NCI-H1930 (cell line): ENCODE measurements at places on chromosomes 7 and 10.

GRCh38 chr7:38306914-38307313, 33.5 kb upstream of the TARP start:
- DNase-seq = no peak

GRCh38 chr7:97020996-97021746, 3.5 kb downstream of the DLX5 start:
- DNase-seq = peak; percentile 42

GRCh38 chr10:47098964-47099363, 187.7 kb downstream of the PTPN20 start:
- no peak for DNase-seq

GRCh38 chr7:116509982-116510579, 10.5 kb downstream of the CAV2 start:
- DNase-seq = no peak

DNA sequence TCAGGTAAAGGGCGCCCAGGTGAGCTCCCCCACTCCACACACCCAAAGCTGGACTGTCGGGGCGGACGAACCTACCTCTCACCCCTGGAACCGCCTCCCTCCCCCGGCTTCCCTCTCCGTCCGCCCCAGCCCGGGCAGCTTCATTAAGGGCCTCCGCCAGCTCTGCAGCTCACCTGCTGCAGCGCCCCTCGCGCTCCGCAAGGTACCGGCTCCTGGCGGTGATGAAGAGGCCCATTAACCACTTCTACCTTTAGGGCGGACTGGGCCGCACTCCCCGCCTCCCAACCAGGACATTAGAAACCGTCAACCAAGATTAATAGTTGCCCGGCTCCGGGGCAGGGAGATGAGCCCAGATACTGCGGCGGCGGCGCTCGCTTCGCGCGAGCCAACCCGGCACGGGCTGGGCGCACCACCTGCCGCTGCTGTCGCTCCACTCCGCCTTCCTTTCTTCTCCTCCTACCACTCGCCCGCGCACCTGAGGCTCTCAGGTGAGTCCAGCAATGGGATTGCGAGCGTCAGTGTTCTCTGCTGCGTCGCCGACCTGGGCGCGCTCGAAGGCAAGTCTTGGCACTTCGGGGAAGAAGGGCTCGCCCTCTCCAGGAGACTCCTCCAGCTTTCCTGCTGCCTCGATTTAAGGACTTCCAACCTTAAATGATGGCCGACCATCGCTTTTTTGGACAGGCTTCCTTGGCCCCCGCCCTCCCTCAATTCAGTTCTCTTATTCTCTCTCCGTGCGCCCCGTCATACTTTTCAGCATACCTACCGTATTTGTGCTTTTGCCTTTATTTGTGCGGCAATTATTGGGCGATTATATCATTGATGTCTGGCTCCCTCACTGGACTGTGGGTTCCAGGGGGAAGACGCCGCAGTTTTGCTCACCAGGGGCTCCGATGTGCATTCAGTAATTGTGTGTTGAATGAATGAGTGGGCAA, 13.6 kb upstream of the KAZALD1 start:
- peak; percentile 64 for DNase-seq

- DNase-seq = no peak
Measured at GRCh38 chr10:47276576-47277351, 23.2 kb upstream of the GDF10 start.

DNA sequence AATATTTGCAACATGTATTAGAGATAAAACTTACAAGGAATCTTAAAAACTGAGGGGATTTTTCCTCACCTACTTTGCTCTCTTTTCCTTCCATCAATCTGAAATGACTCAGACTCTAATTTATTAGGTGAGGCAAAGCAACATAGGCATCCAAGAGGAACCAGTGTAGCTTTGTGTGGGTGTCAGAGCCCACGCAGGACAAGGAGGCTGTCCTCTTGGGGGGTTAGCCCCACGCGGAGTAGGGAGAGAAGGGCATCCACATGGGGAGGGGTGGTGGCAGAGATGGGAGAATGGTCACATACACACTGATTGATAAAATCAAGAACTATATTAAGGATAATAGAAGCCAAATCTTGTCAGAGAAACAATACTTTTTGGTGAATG, 33.8 kb upstream of the ARMS2 start:
- no peak for DNase-seq

GRCh38 chr7:97512441-97513207, 219.3 kb upstream of the TAC1 start:
- no peak for DNase-seq

DNA sequence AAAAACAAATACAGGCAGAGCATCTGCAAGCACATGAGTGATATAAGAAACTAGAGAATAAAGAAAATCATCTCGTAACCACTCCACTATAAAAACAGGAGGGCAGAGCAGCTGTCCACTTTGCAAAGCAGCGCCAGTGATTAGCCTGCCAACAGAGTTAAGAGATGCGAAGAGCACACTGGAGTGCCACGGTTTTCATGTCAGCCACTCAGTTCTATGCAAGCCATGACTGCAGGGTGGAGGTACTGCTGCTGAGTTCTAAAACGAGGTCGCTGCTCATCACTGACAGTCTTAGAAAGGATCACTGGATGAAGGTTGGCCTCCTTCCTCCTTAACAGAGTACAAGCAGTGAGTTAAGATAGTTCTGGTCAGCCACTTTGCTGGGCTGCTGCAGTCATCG, 58.5 kb downstream of the FGFR2 start:
- no peak for DNase-seq

- no peak for DNase-seq
Measured at GRCh38 chr7:105473163-105473562, 48.9 kb downstream of the PUS7 start.

DNA sequence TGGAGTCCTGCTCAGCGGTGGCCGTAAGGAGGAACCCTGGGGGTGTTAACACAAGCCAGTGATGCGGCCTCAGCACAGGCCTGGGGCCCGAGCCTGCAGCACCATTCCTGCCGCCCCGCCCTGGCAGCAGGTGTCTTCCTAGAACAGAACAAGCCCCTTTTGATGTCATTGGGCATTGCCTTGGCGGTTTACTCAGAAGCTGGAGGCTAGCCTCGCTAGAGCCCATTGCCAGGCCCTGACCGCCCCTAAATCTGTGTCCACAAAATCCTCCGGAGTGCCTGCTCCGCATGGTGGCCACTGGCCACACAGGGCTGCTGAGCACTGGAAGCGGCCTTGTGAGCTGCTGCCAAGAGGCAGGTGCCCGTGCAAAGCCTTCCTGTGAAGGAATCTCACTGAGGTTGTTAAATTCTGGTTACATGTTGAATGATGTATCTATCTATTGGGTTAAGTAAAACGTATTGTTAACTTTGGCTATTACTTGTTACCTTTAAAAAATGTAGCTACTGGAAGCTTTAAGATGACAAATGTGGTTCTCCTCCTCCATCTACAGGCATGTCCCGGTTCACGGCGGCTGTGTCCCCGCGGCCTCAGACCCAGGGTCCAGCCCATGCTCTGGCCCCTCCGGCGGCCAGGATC, 1.2 kb upstream of the INPP5A start:
- no peak for DNase-seq

- no peak for DNase-seq
Measured at GRCh38 chr7:54465095-54465494, 77.1 kb upstream of the VSTM2A start.

DNA sequence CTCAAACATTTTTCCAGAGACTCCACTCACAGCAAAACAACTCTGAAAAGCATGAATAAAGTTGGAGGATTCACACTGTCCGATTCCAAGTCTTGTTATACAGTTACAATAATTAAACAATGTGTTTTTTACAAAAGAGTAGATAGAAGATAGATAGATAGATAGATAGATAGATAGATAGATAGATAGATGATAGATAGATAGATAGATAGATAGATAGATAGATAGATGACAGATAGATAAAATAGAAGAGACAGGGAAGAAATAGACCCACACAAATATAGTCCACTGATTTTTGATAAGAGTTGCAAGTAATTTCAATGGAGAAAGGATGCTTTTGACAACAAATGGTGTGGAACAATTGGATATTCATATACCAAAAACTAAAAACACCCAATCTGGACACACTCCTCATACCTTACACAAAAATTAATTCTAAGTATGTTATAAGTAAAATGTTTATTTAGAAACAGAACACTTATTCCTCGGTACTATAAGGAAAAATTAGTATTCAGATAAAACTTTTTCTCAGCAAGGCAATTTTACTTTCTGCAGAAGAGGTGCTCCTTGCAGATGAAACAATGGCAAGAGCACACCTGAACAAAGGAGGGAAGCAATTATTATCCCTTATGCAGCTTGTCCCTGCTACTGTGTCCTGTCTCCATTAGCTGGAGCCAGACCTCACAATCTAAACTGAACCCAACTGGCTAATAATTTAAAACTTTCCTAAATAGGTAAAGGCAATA, 5.7 kb upstream of the TAS2R39 start:
- DNase-seq = no peak

- DNase-seq = no peak
Measured at GRCh38 chr10:12417331-12417730, 68.0 kb downstream of the CAMK1D start.

- no peak for DNase-seq
Measured at GRCh38 chr10:8424555-8425211, 370.2 kb downstream of the GATA3 start.

DNA sequence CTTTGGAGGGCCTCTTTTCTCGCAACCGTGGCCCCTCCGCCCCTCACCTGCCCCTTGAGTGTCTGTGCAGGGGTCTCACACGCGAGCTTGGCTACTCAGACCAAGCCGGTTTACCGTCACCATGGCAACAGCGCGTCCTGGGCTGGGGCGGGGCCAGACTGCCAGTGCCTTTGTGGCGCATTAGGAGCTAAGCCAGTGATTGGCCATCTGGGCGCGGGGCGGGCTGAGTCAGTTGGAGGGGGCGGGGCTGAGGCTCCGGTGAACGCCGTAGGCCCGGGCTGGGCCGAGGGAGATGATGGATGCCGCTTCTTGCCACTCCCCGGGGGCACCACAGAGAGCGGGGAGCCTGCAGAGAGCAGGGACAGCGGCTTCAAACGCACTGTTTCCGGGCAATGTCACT, 48.7 kb upstream of the FXYD4 start:
- DNase-seq = peak; percentile 60

- no peak for DNase-seq
Measured at GRCh38 chr7:112792441-112792840, 2.2 kb upstream of the TMEM168 start.

- DNase-seq = no peak
Measured at GRCh38 chr10:71234004-71234894, 21.9 kb downstream of the UNC5B start.

- DNase-seq = no peak
Measured at GRCh38 chr7:158241919-158242318, 345.7 kb downstream of the PTPRN2 start.

DNA sequence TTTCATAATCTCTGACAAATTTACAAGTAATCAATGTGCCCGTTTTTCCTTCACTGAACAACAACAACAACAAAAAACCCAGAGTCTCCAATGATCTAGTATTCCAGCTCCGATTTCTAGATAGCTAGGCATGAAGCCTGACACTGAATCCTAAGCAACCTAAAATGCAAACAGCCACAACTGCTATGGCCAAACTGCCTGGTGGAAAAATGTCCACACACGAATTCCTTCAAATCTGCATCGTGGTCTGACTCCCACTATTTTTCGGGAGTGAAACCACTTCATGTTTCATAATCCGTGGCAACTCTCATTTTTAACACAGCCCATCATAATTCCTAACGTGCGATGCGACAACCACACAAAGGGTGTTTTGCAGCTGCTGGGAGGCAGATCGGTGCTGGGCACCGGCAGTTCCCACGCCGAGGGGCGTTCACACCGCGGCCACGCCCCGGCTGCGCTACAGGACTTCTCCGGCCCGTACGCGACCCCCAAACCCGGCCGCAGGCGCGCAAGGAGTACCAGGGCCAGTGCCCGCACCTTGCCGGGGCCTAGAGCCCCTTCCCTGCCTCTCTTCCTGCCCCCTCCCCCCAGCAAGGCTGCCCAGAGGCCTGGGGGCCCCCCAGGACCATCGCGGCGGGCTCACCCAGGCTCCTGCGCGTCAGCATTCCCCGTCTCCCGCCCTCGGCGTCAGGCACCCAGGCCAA, 814 bp downstream of the RUFY2 start:
- DNase-seq = peak; percentile 4

- DNase-seq = no peak
Measured at GRCh38 chr10:82643601-82644000, 768.6 kb downstream of the NRG3 start.

DNA sequence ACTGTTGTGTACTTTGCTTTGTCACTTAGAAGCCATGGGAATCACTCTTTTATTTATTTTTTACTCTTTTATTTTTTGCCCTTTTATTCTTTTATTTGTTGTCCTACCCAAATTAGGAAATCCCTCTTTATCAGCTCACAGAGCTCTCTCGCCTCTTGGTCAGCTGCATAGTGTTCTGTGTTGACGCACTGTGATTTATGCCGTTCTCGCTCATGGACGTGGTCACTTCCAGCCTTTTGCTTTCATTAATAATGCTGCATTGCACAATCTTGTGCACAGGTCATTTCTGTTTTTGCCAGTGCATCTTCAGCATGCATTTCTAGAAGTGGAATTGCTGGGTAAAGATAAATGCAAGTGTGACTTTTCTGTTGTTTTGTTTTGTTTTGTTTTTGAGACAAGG, 42.3 kb downstream of the FBH1 start:
- no peak for DNase-seq

DNA sequence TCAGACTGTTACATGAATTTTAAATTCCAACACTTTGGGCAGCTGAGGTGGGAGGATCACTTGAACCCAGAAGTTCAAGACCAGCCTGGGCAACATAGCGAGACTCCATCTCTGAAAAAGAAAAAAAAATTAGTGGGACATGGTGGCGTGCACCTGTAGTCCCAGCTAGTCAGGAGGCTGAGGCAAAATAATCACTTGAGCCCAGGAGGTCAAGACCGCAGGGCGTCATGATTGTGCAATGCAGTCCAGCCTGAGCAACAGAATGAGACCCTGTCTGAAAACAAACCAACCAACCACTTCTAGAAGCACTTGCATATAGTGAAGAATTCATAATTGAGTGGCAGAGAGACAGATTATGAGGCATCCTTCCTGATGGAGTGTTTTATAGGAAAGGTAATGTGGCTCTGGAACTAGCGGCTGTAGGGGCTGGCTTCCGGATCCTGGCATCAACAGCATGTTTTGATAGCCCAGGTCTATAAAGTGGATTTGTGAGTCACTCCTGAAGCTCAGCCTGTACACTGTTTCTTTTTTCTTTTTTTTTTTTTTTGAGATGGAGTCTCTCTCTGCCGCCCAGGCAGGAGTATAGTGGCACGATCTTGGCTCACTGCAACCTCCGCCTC, 40.3 kb upstream of the RSBN1L start:
- no peak for DNase-seq

GRCh38 chr7:14936554-14936953, 34.0 kb upstream of the DGKB start:
- no peak for DNase-seq

DNA sequence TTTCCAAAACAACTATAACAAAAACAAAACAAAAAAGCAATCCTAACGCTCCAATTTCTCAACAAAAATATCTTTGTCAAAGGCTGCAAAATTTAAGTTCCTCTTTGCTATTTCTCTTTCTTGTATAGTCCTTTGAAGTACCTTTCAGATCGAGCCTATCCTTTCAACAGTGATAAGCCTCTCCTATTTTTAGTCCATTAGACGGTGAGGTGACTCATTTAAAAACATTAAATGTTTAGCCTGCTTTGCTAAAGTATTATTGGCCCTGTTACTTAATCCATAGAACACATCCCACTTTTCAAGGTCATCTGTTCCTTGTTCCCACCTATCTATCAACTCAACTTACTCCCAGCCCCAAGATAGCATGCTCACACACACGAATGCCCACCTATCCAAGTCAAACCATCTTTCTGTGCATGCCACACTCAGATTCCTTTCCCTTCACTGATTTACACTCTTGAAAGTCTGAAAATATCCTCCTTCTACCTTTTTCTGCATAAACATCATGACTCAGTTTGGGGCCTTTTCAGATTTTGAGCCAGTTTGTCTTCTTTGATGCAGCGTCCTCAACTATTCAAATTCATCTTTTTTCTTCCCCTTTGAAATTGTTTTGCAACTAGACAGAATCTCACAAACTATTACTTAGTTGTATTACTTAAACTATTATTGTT, 224.9 kb upstream of the TMEM229A start:
- no peak for DNase-seq
